Stimulated activated CD8-positive, alpha-beta memory T cell treated with anti-CD3 and anti-CD28 coated beads, Interleukin-4, amount 100 ng/mL, for 4 hours (primary cell): ENCODE measurements at places on chromosomes 2 and 18.

DNA sequence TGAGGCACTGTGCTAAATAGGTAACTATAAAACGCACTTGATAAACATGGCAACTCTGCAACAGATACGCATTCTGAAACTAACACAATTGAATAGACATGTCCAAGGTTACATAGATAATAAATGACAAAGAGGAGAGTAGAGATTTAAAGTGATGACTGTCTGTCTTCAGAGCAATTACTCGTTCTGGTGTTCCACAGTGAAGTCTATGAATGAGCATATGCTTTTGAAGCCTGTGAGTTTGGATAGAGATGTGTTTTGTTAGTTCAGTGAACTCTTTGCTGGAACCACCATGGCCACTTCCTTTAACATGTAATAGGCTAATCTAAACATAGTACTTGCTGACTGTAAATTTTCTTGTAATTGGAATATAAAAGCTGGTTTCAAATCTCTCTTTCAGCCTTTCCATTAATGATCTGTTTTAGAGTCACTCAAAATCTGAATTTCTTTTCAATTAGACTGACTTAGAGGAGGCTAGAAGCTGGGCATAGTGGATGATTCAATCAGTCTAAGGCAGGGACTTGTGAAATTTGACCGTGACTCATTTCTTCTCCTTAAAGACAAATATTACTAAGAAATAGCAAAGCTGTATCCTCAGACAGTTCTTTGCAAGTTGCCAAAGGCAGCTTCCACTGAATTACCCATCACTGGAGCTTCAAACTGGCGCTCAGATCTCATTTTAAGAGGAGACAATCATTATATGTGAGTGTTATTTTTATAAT lies 1130.1 kb upstream of the CELF4 start:
- DNase-seq, result no peak

GRCh38 chr2:98822301-98823164 lies 91.6 kb upstream of the MGAT4A start:
- DNase-seq, result peak; percentile 17

- DNase-seq, result no peak
Measured at GRCh38 chr2:112472547-112473263, 9.3 kb upstream of the TTL start.

GRCh38 chr18:1825296-1825695 lies 746.0 kb downstream of the METTL4 start:
- no peak for DNase-seq

GRCh38 chr18:62634458-62634857 lies 80.9 kb upstream of the PHLPP1 start:
- DNase-seq, result no peak

- DNase-seq, result no peak
Measured at GRCh38 chr2:60517446-60517845, 36.0 kb downstream of the BCL11A start.

DNA sequence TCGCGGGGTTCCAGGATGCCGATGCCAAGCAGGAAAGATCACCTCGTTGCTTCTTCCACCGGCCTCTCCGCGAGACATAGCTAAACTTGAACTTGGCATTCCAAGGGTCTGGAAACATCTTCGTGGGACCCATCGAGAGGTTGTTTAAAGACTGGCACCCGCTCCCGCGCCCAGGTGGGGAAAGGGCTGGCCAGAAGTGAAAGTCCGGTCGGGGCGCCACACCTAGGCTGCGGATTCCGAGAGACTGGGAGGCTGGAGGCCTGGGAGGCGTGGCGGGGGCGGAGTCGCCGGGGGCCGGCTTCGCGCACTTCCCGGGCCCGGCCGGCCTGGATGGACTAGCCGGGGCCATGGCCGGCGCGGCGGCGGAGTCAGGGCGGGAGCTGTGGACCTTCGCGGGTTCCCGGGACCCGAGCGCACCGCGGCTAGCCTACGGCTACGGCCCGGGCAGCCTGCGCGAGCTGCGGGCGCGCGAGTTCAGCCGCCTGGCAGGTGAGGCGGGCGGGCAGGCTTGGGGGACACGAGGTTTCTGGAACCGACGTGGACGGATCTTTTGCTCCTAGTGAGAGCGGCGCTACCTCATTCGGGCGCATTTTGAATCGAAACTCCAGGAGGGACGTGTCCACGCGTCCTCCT lies at the start of gene MOCOS:
Gene MOCOS (plus strand): TSS at position 305 of the 633 bp plus-strand sequence. CDS start 43 bp downstream, at position 348.
- DNase-seq, result no peak

- no peak for DNase-seq
Measured at GRCh38 chr2:234363647-234364294, 133.1 kb downstream of the ARL4C start.

GRCh38 chr2:43114210-43114609 lies 112.2 kb downstream of the ZFP36L2 start:
- DNase-seq, result no peak

- no peak for DNase-seq
Measured at GRCh38 chr2:41038408-41038807, 586.5 kb upstream of the SLC8A1 start.

- DNase-seq, result no peak
Measured at GRCh38 chr2:100941646-100942240, 60.3 kb upstream of the RPL31 start.

GRCh38 chr2:53768242-53768542 lies 588 bp downstream of the CHAC2 start:
- DNase-seq, result no peak

GRCh38 chr2:17620280-17620679 lies 79.8 kb downstream of the VSNL1 start:
- no peak for DNase-seq

DNA sequence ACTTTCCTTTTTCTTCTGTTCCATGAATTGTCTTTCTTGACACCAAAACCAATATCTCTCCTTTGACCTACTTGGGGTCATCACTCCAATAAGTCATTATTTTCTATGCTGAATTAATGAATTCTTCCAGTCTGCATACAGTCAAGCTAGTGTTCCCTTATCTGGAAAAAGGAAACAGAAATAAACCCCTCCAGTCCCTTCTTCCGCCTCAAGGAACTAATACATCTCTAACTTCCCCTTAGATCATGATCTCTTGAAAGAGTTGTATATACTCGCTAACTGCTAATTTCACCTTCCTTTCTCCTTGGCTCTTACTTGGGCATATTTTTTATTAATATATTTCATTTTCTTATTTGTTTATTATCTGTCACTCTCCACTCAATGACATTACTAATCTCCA lies 7.3 kb upstream of the ARHGAP15 start:
- no peak for DNase-seq

GRCh38 chr2:47697000-47697601 lies 85.8 kb upstream of the MSH6 start:
- no peak for DNase-seq

GRCh38 chr18:73690222-73690621 lies 457.4 kb downstream of the FBXO15 start:
- DNase-seq, result no peak

GRCh38 chr2:10141736-10142639 lies 19.4 kb downstream of the RRM2 start:
- DNase-seq, result no peak

- no peak for DNase-seq
Measured at GRCh38 chr2:138830547-138830946, 50.4 kb upstream of the NXPH2 start.

- no peak for DNase-seq
Measured at GRCh38 chr18:21853016-21853415, 112.4 kb downstream of the MIB1 start.

- no peak for DNase-seq
Measured at GRCh38 chr2:110166266-110166665, 38.5 kb downstream of the NPHP1 start.

- no peak for DNase-seq
Measured at GRCh38 chr2:219331560-219332213, 857 bp downstream of the RESP18 start.

DNA sequence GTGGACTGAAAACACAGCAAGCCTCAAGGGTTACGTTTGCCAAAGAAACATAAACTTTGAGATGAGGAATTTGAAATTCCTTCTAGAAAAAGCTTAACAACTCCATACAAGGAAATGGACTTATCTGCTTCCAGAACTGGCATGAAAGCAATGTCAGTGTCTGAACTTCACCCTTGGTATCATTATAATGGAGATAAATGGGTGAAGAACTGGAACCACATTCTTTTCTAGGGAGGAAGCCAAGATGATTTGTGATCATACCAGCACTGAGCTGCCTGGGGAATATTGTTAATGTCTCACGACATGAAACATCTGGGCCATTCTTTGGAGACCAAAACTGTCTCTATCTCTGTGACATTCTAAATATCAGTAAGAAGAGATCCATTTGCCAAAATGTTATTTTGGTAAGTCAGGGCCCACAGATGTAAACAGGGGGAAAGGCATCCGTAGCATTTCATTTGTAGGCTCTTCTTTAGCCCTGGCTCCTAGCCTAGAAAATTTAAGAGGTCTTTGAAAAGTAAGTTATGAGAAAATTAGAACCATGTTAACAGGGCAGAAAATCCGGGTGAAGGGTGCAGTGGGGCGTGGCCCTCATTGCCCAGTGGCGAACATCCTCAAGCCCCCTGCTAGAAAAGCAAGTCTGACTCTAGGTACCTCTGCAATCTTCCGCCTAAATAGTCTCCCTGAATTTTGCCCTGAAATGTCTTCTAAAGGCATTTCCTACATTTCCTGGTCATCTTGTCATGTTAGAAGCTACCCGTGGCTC lies 295.3 kb upstream of the EPAS1 start:
- DNase-seq, result no peak

DNA sequence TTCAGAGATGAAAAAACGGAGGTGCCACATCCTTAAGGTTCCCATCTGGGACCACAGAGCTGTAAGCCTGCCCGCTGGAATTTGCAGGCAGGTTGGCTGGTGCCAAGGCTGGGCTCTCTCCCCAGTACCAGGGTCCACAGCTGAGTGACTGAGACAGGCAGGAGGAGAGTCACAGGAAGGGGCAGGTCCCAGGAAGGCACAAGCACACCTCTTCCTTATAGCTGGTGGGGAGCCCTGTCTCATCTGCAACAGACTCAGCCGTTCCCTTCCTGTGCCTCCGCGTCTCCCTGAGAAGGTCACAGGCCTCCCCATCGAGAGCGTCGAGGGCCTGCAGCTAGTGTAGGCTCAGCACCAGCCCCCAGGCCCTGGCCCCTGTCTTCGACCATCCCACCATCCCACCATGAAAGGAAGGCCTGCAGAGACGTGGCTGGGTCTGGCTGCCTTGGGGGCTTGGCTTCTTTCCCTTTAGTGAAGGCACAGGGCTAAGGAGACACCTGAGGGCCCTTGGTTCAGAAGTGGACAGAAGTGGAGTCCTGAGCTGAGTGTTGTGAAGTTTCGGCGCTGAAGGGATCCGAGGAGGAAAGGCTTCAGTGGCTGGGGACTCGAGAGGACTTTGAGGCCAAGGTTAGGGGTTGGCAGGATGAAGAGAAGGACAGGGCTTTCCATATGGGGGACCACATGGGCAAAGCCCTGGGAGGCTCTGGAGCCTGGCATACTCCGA lies 26.8 kb downstream of the GLI2 start:
- no peak for DNase-seq

- DNase-seq, result no peak
Measured at GRCh38 chr2:160257743-160258491, 57.8 kb upstream of the ITGB6 start.

- DNase-seq, result no peak
Measured at GRCh38 chr2:133286326-133286922, 281.8 kb downstream of the NCKAP5 start.

DNA sequence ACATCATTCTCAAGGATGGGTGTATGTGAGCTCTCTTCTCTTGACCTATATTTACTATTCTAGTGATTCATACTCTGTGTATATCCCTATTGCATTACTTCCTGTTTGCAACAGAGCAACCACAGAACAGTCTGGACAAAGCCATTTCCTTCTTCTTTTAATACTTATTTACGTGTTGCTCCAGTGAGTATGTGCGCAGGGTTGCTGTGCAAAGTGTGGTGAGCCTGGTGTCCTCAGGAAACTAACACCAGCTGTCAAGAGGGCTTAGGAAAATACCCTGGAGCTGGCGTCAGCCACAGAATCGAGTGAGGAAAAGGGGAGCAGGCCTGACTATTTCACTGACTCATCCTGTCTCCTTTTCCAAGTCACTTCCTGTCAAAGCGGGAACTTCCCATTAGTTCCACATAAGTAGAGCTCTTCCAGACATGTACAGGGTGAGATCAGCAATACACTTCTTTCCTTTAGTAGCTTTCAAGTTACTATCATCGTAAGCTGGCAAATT lies 214.1 kb upstream of the COPS8 start:
- DNase-seq, result no peak

DNA sequence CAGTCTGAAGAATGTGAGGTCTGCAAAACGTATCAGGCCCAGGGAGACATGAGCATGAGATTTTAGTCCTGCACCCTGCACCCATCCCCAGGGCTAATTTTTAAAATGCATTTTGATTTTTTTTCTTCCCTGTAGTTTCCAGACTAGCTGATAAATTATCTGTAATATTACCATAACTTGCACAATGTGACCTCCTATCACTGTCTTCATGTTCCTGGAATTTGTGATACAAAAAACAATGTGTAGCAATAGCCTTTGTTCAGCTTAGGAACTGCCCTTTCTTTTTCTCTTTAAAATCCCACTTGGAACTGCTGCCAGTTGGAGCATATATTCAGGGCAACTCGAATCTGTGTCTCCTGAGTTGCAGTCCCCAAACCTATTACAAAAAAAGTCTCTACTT lies 222.8 kb upstream of the HS6ST1 start:
- no peak for DNase-seq
